ENCODE measurements at places on chromosomes 4 and X.

- DNase-seq = no peak
These were observed 4.2 kb downstream of the TACC3 start for GRCh38 chr4:1725521-1725920.

- DNase-seq = no peak
These were observed 38.5 kb downstream of the MAGEB5 start for GRCh38 chrX:26254436-26254835.

DNA sequence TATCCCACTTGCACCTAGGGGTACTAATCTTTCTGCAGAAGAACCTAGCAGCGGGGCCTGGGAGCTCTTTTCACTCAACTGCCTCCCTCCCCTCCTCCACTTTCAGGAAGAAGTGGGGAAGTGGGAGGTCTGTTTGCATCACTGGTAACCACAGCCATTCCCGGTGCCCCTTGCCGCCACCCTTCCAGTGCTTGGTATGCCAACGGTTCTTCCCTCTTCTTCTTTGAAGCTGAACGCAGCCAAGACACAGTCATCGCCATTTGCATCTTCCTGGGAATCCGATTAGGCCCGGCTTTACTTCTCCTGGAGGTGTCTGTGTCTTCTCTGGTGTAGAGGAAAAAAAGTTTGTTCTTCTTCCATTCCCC, 47.2 kb upstream of the RBPJ start:
- DNase-seq = no peak

DNA sequence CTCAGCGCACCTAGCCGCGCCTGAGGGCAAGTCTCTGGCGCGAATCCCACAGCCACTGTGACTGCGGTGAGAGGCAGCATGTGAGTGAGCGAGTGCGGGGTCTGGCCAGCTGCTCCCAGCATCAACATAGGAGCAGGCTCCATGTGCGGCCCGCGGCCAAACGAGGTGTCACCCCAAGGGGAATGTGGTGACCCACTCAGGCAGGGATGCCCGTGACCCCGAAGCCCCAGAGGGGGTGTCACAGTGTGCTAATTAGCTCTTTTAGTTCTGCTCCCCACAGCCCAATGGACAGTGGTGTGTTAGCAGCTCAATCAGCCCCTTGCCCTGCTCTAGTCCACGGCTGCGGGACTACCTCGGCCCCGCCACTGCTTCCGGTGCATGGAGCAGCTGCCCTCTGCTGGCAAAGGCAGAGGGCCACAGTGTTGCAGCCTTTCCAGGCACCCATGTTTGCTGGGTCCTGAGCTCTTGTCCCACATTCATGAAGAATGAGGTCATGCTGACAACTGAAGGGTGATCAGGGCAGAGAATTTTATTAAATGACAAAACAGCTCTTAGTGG, 61.4 kb downstream of the AGA start:
- no peak for DNase-seq

DNA sequence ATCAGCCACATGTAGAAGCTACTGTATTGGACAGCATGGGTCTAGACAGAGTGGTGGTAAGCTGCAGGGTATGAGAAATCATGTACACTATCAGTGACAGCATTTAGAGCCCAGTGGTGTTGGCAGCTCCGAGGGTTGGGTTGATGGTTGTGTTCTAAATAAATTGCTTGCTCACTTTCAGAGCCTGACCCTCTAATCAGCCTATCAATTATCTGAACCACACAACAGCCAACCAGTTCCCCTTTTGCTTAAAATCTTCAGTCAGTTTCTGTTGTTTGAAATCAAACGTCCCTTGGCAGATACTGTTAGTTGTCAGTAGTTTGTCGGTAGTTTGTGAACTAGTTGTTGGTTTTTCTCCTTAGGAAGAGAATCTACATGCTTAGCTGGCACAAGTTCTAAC, 99.8 kb upstream of the RAI2 start:
- no peak for DNase-seq

DNA sequence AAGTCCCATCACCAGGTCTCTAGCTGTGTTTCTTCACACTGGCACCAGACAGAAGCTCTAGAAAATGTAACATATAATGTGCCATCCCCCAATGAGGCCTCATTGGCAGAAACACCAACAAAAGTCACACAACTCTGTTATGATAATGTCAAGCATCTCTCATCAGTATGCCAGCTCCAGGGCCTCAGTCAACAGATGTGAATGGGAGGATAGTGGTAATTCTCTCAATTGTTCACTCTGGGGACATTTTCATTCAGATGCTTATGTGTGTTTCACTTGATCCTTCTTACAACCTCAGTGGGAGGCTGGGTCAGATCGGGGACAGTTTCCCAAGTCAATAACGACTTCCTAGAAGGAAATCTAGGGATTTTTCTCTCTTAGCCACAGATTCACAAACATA, 57.5 kb upstream of the SCOC start:
- DNase-seq = no peak

DNA sequence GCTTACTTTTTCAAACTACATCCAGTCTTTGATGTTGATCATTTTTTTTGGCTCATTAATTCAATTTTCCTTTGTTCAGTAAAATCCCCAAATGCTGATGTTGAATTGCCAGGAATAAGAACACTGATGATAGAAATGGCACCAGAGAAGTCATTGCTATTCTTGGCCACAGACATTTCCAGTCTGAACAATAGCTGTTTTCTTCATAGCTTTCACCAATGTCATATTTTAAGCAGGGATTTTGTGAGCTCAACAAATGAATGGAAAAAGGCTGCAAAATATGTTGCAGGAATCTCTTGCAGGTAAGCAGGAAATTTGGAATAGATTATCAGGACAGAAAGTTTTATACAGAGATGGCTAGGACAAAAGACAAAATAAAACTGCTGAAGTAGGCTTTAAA, 40.5 kb upstream of the GLRB start:
- no peak for DNase-seq

DNA sequence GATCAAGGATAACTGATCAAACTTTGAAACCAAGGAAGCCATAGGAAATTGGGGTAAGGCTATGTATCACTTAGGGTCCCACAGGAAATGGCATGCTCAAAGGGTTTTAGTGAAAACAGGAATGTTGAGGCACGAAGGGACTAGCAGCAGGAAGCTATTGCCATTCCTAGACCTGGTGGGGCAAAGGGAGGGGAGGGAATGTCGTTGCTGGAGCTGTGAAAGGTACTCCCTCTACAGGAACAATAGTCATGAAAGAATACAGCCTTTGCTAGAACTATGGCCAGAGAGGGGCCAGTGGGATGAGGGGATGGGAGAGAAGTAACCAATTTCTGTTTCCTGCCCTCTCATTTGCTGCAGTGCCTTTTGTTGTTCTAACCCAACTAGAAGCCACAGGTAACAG, 11.9 kb downstream of the REPS2 start:
- no peak for DNase-seq

GRCh38 chrX:73922856-73923455, 360.0 kb downstream of the CHIC1 start:
- no peak for DNase-seq

- no peak for DNase-seq
These were observed 511.3 kb upstream of the PCDH7 start for GRCh38 chr4:30208731-30209435.

GRCh38 chr4:143512978-143513313, 556 bp upstream of the SMARCA5 start:
- no peak for DNase-seq

GRCh38 chr4:124304941-124305340, 407.6 kb downstream of the ANKRD50 start:
- DNase-seq = no peak

GRCh38 chr4:98448908-98449307, 187.7 kb downstream of the RAP1GDS1 start:
- DNase-seq = no peak

GRCh38 chr4:16031546-16032395, 52.1 kb downstream of the PROM1 start:
- DNase-seq = no peak

DNA sequence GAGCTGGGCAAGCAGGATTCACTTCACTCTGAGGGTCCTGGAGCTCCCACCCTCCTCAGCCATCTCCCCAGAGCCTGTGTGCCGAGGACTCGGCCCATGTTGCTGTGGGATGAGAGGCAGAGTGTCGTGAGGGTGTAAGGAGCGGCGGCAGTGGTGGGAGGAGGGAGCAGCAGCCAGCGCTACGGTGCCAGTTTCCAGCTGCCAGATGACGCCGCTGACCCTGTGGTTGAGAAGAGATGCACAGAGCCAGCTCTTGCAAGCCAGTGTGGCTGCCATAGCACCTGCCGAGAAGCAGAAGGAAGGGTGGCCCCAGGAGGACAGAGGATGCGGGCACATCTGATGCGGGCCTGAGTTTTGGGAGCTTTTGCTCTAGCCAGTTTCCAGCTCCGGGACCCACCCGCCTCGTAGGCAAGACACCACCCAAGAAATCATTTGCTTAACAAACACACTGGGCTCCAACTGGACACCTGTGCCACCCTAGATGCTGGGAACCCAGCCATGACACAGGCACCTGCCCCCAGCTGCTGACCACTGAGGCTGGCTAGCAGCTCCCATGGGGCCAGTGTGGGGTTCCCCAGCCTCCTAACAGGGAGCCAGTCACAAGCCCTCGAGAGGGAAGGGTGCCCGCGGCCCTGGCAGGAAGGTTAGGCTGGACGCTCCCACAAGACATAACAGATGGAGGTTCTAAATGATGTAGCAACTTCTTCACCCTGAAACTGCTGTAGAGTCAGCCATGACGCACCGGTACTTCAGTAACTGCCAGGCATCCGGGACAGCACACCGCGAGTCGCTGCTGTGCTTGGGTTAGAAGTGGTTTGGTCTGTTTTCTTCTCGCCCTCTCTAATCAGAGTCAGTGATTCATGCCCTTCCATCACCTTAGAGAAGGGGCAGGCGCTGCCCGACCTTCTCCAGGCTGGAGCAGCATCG, 8.9 kb downstream of the MSANTD1 start:
- DNase-seq = no peak

DNA sequence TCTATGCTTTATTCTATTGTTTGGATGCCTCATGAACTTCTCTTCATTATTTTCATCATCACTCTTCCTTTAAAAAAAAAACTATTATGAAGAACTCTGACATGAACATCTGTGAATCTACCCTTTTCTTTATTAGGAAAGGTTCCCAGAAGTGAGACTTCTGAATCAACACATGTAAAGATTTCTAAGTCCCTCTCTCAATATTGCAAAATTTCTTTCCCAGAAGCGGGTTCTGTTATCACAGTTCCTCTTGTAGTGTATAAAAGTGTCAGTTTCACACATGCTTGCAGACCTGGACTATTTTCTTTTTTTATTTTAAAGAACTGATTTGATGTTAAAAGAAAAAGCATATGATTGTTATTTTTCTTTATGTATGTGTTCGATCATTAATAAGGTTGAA, 330.8 kb upstream of the KLF3 start:
- DNase-seq = no peak

DNA sequence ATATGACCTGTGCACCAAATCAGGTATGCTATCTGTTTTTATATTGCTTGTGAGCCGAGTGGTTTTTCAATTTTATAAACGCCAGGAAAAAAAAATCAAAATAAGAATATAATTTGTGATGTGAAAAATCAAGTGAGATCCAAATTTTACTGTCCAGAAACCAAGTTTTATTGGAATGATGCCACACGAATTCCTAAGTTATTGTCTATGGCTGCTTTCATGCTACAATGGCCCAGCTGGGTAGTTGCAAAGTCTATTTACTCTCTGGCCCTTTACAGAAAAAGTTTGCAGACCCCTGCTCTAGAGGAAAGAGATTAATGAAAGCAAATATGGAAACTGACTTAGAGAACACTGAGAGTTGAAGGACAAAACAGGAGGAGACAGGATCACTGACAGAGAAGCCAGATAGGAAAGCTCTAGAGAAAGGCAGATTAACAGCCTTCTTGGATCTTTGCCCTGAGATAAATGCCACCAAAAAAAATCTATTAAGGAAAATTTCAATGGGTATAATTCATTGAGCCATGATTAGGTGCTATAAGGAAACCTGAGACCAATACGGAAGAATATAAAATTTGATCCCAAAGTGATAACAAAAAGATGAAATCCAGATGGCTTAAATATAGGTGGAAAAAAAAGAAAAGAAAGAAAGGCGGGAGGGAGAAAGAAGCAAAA, 29.8 kb downstream of the PRSS12 start:
- no peak for DNase-seq

DNA sequence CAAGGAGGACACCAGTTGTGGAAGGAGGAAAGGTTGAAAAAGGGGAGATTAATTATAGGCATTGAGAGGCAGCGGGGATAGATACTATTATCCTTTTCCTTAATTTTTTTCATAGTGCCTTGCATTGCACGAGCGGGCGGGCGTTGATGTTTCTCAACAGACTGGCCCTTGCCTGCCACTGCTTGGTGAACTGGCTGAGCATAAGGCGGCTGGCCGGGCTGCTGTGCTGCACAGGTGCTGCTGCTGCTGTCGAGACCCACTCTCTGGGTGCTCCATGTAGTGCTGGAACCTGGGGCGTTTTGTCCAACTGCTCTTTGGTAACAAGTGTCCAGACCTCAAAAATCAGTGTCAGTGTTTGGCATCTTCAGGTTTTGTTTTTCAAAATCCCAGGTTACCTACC, 83.3 kb upstream of the PAQR3 start:
- DNase-seq = no peak

DNA sequence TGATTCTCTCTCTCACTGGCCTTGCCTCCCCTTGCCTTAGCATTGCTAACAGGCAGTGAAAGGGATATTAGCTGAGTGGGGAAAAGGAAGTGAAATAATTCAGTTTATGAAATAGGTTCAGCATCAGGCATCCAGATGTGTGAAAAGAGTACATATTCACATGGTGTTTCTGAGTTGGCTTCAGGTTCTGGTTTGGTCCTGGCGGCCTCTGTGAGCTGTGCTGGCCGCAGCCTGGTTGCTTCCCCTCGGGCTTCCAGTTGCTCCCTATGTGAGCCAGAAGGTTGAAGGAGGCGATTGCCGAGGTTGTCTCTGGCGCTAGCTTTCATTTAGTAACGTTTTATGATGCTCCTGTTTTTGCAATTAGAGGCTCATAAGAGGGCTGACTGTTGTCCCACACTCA, 99.1 kb upstream of the TLR2 start:
- DNase-seq = no peak

GRCh38 chr4:8235224-8235623, 34.3 kb upstream of the HTRA3 start:
- no peak for DNase-seq

- DNase-seq = no peak
These were observed 364.8 kb upstream of the EMCN start for GRCh38 chr4:100882661-100883060.

DNA sequence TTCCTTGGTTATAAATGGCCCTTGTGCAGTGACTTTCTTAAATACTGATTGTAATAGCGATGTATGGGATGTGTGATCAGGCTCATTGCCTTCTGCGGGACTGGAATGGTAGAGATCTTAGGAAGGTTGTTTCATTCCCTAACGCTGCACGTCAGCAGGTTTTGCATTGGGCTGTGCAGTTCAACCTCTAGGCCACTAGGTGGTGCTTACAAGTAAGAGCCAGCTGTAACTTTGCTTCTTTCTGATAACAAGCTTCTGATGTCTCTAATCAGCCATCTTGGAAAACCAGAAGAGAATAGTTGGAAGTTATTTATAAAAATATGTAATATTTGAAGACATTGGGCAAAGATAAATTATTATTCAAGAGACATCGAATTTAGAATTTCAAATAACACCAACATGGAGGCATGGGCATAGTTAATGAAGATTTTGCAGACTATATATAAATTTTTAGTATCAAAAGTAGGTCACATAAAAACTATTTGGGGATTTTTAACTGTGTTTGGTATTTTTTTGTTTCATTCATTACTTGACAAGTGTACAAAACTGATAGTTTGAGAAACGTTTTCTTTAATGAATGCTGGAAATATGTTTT, 339.7 kb upstream of the PCDH7 start:
- DNase-seq = no peak
